ENCODE measurements at places on chromosomes 3 and 15.
A peak's percentile ranks its signal among the peaks of the same experiment; 100 is the strongest.

- no peak for DNase-seq
Measured at GRCh38 chr3:50512131-50512530, 8.7 kb upstream of the CACNA2D2 start.

GRCh38 chr3:179028408-179028807 lies 43.2 kb downstream of the ZMAT3 start:
- no peak for DNase-seq

- no peak for DNase-seq
Measured at GRCh38 chr3:53949541-53949940, 57.9 kb upstream of the SELENOK start.

GRCh38 chr3:148197061-148197460 lies 500.6 kb upstream of the AGTR1 start:
- no peak for DNase-seq

- no peak for DNase-seq
Measured at GRCh38 chr3:141292356-141293058, 60.9 kb downstream of the PXYLP1 start.

- DNase-seq, result no peak
Measured at GRCh38 chr3:147493666-147494065, 84.5 kb downstream of the ZIC1 start.

- DNase-seq, result no peak
Measured at GRCh38 chr15:61248790-61249189, 19.7 kb upstream of the RORA start.

- DNase-seq, result no peak
Measured at GRCh38 chr3:127985216-127985615, 67.0 kb upstream of the SEC61A1 start.

DNA sequence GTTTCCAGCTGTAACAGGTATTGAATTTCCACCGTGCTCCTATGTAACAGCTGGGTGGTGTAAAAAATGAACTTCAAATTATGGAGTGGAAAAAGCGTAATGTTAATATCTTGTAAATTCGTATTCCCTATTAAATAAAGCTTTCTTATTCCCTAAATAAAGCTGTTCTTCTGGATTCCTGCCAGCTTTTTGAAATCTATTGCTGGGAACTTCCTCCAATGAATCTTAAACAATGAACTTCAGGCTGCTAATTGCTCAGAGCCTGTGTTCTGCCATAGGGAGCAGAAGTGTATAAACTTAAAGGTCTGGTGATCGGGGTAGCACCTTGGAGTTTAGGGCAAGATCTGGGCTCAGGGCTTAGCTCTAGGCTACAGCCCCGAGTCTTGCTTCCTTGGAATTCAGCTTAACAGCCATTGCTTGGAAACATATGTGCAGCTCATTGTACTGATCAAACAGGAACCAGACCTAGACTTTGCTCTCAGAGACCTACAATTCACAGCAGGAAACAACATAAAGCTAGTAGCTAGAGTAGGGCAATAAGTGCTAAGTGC lies 1.4 kb downstream of the ARL14 start:
- DNase-seq, result peak; percentile 32

DNA sequence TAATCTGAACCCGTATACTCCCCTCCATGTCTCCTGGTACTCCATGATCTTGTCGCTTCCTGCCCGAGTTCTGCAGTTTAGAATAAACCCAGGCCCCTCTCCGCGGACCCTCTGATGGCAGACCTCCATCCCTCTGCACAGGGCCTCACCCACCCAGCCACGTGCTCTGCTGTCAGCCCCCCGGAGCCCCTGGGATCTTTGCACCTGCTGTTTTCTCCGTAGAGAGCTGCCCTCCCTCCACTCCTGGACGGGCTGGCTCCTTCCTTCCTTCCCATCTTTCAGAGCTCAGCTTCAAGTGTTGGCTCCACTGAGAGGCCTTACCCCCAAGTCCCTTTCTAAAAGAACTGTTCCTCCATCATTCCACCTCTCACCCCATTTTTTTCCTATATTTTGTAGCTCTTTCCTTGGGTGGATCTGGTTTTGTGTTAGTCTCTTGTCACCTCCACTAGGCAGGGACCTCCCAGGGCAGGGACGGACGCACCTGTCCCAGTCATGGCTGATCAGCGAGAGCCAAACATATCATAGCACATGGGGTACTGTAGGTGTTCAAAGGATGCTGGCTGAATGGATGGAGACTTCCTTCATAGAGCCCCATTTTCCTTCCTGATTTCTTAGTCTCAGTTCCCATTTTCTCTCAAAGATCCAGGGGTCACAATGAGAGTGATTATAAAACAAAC lies 106.6 kb downstream of the VGLL4 start:
- no peak for DNase-seq

- no peak for DNase-seq
Measured at GRCh38 chr3:134998855-134999254, 203.8 kb downstream of the EPHB1 start.

DNA sequence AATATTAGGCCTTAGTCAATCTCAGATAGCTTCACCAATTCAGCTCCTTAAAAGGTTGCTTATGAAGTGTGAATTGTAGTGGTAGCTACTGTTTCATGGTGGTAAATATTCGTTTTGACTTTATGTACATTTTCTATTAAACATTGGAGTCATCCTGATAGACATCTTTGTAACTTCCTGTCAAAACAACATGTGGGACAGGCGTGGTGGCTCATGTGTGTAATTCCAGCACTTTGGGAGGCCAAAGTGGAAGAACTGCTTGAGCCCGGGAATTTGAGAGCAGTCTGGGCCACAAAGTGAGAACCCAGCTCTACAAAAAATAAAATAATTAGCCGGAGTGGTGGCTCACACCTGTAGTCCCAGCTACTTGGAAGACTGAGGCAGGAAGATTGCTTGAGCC lies 2.0 kb upstream of the TRIM59 start:
- DNase-seq, result no peak

GRCh38 chr3:151052756-151053155 lies 32.7 kb upstream of the MED12L start:
- DNase-seq, result no peak

DNA sequence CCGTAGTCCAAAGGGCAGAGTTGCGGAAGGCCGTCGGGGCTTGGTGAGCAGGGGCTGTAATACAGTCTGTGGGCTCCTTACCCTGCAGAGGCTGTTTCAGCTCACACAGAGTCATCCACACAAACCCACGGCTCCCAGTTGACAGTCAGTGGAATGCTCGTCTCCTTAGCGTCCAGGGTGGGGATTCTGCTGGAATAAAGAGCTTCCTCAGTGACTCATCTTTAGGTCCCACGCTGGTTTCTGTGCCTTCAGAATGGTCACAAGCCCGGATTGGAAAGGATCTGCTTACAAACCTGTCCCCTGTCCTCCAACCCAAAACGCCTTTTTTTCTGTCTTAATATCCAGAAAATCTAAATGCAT lies 201.3 kb upstream of the TPM1 start:
- no peak for DNase-seq

- peak; percentile 89 for DNase-seq
Measured at GRCh38 chr3:183537295-183537730, 18.2 kb downstream of the KLHL6 start.

DNA sequence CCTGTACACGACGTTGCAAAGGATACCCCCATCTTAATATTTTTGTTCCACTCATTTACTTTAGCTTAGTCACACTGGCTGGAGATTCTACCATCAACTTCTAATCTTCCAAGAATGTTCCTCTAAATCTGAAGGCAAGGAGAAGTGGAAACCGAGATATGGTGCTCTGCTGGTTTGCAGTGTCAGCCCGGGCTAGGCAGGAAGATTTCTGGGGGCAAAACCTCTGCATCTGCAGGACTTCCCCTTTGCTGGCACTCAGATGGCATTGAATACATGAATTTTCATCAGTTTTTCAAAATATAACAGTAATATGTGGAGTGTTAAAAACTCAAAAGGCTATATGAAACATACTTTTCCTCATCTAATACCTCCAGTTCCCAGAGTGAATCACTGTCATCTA lies 240.4 kb downstream of the RPLP1 start:
- no peak for DNase-seq

- DNase-seq, result no peak
Measured at GRCh38 chr3:9180764-9181117, 68.7 kb downstream of the SRGAP3 start.

DNA sequence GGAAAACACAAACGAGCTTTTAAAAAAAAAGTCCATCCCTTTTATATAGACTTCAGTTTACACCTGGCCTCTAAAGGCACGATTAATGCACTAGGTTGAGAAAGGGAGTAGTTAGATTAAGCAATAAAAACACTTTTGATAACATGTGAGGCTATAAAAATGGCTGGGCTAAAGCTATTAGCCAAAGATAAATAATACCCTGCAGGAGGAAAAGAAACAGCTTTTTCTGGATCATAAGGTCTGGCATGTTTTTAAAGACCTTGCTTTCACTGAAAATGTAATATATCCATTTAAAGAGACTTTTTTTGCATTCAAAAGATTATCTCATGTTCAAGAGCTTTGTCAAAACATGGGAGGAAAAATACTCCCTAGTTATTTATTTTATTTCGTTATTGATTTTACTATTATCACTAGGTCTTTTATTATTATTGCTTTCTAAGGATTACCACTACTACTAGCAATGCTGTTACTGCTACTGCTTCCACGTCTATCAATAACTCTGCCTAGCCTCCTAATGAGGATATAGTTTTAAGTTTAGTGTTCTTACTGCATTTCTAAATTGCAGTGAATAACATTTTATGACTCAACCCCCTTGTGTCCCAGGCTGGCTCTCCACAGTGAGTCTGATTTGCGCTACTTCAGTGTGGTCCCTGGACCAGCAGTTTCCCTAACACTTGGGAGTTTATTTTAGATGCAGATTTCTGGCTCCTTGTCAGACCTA lies 93.4 kb downstream of the THRB start:
- peak; percentile 11 for DNase-seq

DNA sequence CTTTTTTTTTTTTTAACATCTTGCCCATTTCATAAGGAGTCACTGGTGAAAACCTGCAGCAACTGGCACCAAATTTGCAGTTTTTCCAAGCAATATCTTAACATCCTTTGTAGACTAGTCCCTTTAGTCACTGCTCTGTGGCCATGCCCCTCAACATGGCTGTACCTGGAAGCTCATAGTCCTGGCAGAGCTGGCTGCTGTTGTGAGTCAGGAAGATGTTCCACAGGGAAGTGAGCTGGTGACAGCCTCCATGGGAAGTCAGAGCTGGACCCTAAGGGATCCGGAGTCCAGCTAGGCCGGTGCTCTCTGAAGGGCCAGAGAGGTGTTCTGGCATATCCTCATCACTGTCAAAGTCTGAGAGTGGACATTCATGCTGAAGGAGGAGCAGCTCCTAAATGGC lies 99.3 kb upstream of the ZBED2 start:
- DNase-seq, result peak; percentile 28

DNA sequence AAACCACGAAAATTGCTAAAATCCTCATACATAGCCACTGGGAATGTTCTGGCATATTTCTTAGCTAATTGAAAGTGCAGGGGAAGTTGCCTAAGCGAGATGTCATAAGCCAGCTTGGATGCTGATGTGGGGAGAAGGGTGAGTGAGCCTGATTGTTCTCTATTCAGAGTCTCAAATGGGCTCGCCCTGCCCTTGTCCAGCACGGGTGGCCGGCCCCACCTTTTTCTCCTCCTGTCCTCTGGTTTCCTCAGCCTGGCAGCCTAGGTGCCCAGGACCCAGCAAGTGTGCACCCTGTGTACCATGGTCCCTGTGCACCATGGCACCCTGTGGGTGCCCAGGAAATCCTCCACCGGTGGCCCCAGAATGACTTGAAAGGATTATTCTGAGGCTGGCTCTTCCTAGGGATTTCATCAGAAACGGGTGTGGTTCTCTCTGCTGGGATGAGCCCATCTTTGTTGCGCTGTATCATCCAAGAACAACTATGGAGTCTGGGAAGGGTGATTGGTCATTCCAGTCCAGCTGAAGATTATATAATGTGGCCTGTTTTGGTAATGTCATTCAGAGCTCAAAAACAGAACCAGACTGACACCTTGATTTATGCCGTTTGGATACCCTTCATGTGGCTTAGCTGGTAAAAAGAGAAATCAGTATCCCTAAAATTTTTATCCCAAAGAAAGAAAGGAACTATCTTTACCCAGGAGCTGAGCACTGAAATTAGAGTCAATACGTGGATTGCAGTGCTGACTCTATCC lies 150.8 kb upstream of the BHLHE40 start:
- DNase-seq, result peak; percentile 40

- peak; percentile 85 for DNase-seq
Measured at GRCh38 chr3:8210882-8211341, 290.7 kb upstream of the LMCD1 start.

DNA sequence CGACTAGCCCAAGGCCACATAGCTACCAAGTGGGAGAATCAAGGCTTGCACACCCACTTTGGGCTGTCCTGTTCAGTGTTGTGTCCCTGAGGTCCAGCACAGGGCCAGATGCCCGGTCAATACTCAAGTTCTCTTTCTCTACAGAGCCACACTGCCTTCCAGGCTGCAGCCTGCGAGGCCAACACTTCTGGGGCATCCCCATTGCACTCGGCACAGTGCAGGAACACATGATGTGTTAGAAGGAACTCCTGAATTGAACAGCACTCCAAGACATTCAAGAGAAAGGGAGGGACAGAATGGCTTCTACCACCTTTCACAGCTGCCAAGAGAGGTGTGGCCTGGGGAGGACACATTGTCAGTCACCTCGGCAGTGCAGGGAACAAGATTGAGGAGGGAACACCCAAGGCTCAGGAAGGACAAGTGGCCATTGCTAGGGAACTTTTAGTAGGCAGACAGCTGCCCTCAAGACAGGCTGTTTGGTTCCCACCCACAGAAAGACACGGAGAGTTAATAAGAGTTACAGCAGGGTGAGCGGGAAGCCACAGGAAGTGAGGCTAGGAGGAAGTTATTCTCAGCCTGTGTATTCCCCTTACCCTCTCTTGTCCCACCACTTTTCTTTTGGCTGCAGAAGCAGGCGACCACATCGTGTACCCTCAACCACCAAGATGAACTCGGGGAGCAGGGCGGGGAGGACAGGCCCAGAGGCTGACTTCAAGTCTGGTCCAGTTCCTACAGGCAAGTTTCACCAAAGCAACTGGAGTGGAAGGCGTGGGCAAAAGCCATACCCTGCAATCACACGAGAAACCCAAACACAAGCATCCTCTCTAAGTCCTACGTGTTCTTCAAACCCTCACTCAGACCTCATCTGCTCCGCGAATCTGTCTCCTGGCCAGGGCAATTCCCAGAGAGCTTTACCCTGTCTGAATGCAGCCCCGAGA lies 69.4 kb downstream of the SRGAP3 start:
- no peak for DNase-seq

DNA sequence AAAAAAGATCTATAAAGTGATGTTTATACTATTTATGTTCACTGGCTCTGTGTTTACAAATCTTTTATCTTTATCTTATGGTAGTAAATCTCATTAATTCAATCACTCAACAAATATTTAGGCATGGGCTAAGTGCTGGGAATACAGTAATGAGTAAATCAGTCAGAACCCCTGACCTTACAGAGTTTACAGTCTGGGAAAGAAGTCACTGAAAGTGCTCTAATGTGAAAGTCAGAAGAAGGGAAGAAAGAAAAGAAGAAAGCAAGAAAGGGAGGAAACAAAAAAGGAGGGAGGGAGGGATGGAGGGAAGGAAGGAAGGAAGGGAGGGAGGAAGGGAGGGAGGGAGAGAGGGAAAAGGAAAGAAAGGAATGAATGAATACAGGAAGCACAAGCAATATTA lies 96.8 kb upstream of the SOX2 start:
- DNase-seq, result no peak

- no peak for DNase-seq
Measured at GRCh38 chr3:187909866-187910265, 164.6 kb upstream of the BCL6 start.

GRCh38 chr3:14174483-14174882 lies 3.9 kb downstream of the XPC start:
- DNase-seq, result no peak

GRCh38 chr3:115385774-115386730 lies 237.3 kb upstream of the GAP43 start:
- no peak for DNase-seq

- DNase-seq, result peak; percentile 46
Measured at GRCh38 chr3:184186184-184186901, at the start of gene ABCF3. TSS of gene ABCF3 (plus strand) at chr3:184186199. CDS start at chr3:184186208, 9 bp downstream.

Data from epithelial cell of esophagus (primary cell).